RWPE2 (cell line): ENCODE measurements at places on chromosomes 2 and 18.

GRCh38 chr2:75607400-75607798, 39.2 kb upstream of the MRPL19 start:
- DNase-seq: no peak

- no peak for DNase-seq
These were observed 23.7 kb downstream of the PGAP1 start for GRCh38 chr2:196902828-196903227.

DNA sequence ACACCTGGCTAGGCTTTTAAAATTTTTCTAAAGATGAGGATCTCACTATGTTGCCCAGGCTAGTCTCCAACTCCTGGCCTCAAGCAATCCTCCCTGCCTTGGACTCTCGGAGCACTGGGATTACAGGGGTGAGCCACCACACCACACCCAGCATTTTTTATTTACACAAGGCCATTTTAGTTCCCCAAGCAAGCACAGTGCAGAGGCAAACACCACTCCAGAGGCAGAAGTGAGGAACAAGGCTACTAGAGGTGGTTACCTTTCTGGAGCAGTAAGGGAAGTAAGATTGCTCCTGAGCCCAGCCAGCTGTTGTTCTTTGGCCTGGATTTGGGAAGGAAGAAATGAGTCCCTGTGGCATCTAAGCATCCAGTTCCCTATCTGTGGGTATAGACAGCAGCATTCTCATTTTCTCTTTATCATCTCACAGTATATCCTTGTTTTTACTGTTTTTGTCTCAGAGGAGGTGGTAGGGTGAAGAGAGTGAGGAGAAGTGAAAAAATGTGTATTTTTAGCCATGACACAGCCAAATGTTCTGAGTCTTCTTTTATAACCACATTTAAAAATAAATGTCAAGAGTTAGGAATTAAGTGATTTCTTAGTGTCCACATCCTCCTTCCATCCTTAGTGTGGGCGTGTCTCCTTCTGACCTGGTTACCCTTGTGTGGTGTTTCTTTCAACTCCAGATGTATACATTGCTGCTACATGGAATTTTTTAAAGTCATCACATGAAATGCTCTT, 10.5 kb upstream of the TTC39C start:
- DNase-seq: no peak

DNA sequence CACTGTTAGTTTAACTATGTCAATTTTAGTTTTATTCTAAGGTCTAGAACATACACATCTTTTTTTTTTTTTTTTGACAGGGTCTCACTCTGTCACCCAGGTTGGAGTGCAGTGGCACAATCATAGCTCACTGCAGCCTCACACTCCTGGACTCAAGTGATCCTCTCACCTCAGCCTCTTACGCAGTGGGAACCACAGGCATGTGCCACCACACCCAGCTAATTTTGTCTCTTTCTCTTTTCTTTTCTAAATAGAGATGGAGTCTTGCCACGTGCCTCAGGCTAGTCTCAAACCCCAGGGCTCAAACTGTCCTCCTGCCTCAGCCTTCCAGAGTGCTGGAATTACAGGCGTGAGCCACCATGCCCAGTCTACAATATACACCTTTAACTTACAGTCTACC, 69.5 kb upstream of the CHRNA1 start:
- DNase-seq: no peak

- no peak for DNase-seq
These were observed 233.4 kb downstream of the WDR7 start for GRCh38 chr18:56884511-56884910.

- no peak for DNase-seq
These were observed 257.9 kb downstream of the RPIA start for GRCh38 chr2:88949336-88949735.

DNA sequence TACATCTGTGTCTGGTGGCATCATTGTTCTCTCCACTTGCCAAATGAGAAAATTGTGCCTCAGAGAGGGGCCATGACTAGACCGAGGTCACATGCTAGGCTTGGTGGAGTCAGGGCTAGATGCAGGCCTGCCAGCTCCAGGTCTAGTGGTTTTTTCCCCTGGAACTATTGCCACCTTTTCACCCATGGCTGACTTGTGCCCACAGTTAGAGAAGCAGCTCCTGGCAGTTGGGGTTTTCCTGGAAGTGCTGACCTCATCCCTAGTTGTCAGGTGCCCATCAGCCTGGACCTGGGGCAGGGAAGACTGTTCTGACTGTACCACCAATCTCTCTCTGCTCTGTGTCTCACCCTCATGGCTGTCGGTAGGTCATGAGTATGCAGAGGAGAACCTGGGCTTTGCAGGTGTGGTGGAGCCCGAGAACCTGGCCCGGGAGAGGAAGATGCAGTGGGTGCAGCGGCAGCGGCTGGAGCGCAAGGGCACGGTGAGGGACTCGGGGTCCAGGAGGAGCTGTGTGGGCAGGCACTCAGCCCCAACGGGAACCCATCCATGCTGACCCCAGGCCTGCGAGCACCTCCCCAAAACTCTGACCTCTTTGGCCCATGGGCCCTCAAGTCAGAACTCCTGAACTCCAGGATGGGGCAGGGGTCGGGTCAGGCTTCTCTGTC, 12.4 kb upstream of the CATIP start:
- DNase-seq: no peak

- no peak for DNase-seq
These were observed 380.4 kb downstream of the CLIP4 start for GRCh38 chr2:29495536-29496060.

GRCh38 chr18:5759194-5759593, 136.1 kb downstream of the TMEM200C start:
- DNase-seq: no peak

DNA sequence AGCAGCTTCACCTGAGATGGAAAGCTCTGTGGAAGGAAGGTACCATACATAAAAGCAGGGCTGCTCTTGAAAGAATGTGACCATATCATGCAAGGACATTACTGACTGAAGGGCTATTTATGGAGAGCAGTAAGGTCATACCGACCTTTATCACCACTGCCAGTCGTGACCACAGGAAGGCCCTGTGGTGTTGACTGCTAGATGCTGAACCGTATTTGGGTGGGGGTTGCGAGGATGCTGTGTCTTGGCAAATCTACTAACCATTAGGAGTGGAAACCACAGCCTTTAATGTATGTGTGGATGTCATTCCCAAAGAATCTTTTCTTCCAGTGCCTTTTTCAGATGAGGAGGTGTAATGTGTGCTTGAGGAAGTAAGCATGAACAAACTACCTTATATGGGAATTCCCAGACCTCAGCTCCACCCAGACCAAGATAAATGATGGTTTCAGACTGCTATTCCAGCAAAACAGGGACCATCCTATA, 60.8 kb downstream of the LIMS1 start:
- DNase-seq: peak; percentile 74

DNA sequence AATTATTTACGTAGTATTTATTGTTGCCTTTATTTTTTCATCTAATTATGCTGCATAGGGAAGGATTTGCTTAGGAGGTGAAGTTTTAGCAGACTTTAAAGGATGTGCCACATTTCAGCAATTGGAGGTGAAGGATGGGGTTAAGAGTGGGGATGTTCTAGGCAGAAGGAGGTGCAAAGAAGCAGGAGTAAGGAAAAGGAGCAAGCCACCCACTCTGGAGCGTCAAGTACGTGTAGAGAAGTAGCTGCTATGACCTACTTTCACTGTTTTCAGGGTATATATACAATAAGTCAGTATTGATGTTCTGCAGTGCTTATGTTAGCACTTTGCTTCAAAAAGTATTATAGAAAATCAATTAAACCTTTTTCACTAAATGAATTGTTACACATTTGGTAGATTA, 34.4 kb downstream of the ITGAV start:
- DNase-seq: no peak

GRCh38 chr2:178072383-178073301, at the start of gene PDE11A:
PDE11A (minus strand) TSS chr2:178072777; CDS start chr2:178072437, 340 bp downstream.
- DNase-seq: peak; percentile 76
